ENCODE measurements at places on chromosomes 7 and 10.

GRCh38 chr10:30587522-30588031, 42.0 kb downstream of the LYZL2 start:
- H3K27me3 ChIP-seq: no peaks in the 10 kb centered on the region
- no peaks in the 10 kb centered on the region for H3K4me1 ChIP-seq
- H3K4me3 ChIP-seq: no peak overlapping the region
- H3K27ac ChIP-seq: no peak overlapping the region

GRCh38 chr10:107081644-107082043, 82.9 kb downstream of the SORCS1 start:
- H3K27me3 ChIP-seq: no peaks in the 10 kb centered on the region
- H3K4me3 ChIP-seq: no peak overlapping the region
- H3K27ac ChIP-seq: no peak overlapping the region
- DNase-seq: no peak
- H3K4me1 ChIP-seq: no peaks in the 10 kb centered on the region

DNA sequence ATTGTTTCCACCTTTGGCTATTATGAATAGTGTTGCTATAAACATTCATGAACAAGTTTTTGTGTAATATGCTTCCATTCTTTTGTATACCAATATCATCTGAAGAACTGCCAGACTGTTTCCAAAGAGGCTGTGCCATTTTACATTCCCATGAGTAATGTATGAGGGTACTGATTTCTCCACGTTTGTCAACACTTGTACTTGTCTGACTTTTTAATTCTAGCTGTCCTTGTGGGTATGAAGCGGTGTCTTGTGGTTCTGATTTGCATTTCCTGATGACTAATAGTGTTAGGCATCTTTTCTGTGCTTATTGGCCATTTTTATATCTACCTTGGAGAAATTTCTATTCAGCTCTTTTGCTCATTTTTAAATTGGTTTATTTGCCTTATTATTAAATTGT, 52.8 kb downstream of the LSMEM1 start:
- DNase-seq: no peak
- H3K36me3 ChIP-seq: no peaks in the 10 kb centered on the region
- no peak overlapping the region for H3K27ac ChIP-seq
- no peaks in the 10 kb centered on the region for H3K4me1 ChIP-seq
- H3K27me3 ChIP-seq: no peaks in the 10 kb centered on the region
- H3K4me3 ChIP-seq: no peak overlapping the region

DNA sequence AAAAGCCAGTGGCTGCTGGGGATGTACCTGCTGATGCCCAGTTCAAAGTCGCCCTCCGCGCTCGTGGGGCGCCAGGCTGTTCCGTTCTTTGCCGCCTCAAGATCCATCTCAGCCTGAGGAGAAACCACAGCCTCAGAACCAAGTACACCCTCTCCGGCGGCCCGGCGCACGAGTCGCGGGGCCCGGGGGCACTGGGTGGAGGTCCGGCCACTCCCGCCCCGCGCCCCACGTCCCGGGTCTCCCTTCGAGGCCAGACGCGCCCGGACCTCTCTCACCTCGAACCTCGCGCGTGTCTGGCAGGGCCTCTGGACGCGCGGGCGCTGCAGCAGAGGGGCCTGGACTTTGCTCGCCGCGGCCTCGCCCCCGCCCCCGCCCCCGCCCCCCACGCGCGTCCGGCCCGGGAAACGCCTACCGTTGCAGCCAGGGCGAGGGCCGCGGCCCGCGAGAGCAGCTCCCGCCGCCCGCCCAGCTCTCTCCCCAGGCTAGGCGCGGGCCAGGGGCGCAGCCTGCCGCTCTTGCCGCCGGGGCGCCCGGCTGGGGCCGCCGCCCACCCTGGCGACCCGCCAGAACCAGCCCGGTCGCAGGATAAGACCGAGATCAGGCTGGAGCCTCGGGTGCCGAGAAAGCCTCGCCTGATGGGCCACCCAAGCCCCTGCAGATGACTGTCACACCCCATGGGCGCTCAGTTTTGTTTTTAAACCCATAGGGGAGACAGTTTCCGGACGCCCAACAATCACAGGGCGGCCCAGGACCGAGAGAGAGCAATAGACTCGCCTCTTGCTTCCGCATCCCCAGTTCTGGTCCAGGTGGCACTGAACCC, at the start of gene ABCB4:
TSS of gene ABCB4 (minus strand) at position 322 of the 820 bp plus-strand sequence. CDS start at position 107, 215 bp downstream.
- DNase-seq: peak; percentile 68
- H3K4me1 ChIP-seq: peaks cover 46% of the 10 kb centered on the region
- no peaks in the 10 kb centered on the region for H3K27me3 ChIP-seq

DNA sequence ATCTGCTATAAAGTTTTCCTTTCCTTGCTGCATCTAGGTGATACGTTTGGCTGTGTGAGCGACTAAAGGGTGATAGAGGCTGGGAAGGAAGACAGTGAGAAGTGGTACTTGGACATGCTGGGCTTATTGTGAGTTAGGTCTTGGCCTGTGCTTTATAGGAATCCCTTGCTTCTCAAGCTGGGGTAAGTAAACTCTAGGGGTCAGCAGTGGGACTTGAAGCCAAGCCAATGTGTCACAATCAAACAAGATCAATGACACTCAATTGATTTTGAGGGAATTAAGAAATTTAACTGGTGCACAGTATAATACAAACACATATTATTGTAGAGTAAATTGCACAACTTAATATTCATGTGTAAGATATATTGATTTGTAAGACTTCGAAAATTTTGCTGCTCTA, 155.8 kb upstream of the AOAH start:
- H3K4me3 ChIP-seq: no peak overlapping the region
- H3K4me1 ChIP-seq: no peaks in the 10 kb centered on the region
- no peaks in the 10 kb centered on the region for H3K36me3 ChIP-seq
- 0 out of 2 replicates have a peak, but pooled peaks cover 4% of the 10 kb centered on the region for H3K27me3 ChIP-seq
- no peak overlapping the region for H3K27ac ChIP-seq

DNA sequence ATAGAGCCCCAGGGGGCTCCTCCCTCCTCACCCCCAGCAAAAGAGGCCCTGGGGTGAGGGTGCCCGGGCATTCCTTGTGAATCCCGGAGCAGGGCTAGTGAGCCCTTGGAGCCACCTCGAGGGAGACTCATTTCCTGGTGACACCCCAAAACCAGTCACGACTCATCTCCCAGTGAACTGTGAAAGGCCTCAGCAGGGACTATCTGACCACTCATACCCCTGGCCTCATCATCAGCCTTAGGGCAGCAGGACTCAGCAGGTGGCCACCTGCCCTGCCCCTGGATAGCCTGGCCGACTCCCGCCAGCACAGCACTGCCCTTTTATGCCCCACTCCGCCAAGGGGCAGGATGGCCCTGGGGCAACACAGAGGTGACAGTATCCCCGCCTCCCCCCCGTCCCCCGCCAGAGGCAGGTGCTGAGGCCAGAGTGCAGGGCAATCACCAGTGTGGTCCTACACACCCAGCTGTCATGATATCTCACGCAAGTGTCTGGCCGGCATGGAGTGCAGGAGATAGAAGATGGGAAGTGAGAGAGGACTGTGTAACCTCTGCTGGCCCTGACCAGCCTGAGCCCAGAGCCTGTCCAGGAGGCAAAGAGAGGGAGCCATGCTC, 3.2 kb downstream of the SNCG start:
- no peaks in the 10 kb centered on the region for H3K36me3 ChIP-seq
- H3K4me3 ChIP-seq: no peak overlapping the region
- H3K27ac ChIP-seq: no peak overlapping the region
- DNase-seq: no peak
- H3K4me1 ChIP-seq: peaks cover 30% of the 10 kb centered on the region

- H3K4me3 ChIP-seq: no peak overlapping the region
- DNase-seq: no peak
- H3K36me3 ChIP-seq: no peaks in the 10 kb centered on the region
Measured at GRCh38 chr7:12518920-12519681, 51.4 kb upstream of the SCIN start.

- H3K27me3 ChIP-seq: no peaks in the 10 kb centered on the region
- H3K4me1 ChIP-seq: no peaks in the 10 kb centered on the region
- H3K4me3 ChIP-seq: no peak overlapping the region
- no peak overlapping the region for H3K27ac ChIP-seq
Measured at GRCh38 chr10:123606006-123606405, 60.1 kb upstream of the GPR26 start.

- H3K27ac ChIP-seq: no peak overlapping the region
- H3K4me3 ChIP-seq: no peak overlapping the region
- DNase-seq: no peak
- H3K36me3 ChIP-seq: no peaks in the 10 kb centered on the region
Measured at GRCh38 chr7:20783125-20783699, 3.5 kb downstream of the SP8 start.

- no peaks in the 10 kb centered on the region for H3K27me3 ChIP-seq
- DNase-seq: no peak
- H3K36me3 ChIP-seq: peaks cover 9% of the 10 kb centered on the region
- peak overlapping the region; percentile 81 for H3K27ac ChIP-seq
- no peak overlapping the region for H3K4me3 ChIP-seq
- H3K4me1 ChIP-seq: peaks cover 30% of the 10 kb centered on the region
Measured at GRCh38 chr10:29553544-29554250, 81.1 kb downstream of the SVIL start.

- no peaks in the 10 kb centered on the region for H3K36me3 ChIP-seq
- H3K4me3 ChIP-seq: no peak overlapping the region
- H3K27me3 ChIP-seq: no peaks in the 10 kb centered on the region
- no peak overlapping the region for H3K27ac ChIP-seq
- no peak for DNase-seq
Measured at GRCh38 chr10:97518301-97519043, 19.7 kb downstream of the UBTD1 start.

- no peaks in the 10 kb centered on the region for H3K27me3 ChIP-seq
- no peak overlapping the region for H3K27ac ChIP-seq
- DNase-seq: no peak
- H3K36me3 ChIP-seq: no peaks in the 10 kb centered on the region
- H3K4me3 ChIP-seq: no peak overlapping the region
Measured at GRCh38 chr7:72265071-72265904, 146.8 kb downstream of the CALN1 start.

DNA sequence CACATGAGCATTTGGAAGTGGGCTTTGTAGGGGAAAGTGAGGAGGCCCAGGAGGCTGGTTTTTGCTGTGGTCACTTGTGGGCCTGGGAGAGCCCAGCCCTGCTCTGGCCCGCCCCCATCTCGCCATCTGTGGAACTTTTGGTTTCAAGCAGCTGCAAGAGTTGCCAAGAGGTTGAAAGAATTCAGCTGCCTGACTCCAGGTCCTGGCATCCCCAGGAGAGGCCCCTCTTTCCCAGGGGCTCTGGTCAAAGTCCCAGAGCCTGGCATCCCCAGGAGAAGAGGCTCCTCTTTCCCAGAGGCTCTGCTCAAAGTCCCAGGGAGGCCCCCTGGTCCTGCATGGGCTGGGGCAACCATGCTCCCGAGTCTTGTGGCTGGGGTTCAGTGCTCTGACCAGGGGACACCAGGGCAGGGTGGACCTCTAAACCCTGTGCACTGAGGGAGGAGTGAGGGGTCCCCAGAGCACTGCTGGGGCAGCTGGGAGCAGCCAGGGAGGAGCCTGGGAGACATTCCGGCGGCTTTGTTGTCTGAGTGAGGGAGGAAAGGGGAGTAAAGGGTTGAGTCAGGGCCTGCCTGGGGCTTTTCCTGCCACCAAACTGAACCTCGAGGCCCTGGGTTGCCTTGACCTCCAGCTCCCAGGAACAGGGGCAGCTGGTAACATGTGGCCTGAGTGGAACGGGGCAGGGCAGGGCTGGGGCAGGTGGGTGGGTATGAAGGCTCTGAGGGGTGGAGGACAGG, 27.7 kb upstream of the CSGALNACT2 start:
- 0 out of 2 replicates have a peak, but pooled peaks cover 2% of the 10 kb centered on the region for H3K27me3 ChIP-seq
- H3K4me1 ChIP-seq: peaks cover 3% of the 10 kb centered on the region
- H3K27ac ChIP-seq: no peak overlapping the region
- H3K4me3 ChIP-seq: no peak overlapping the region

DNA sequence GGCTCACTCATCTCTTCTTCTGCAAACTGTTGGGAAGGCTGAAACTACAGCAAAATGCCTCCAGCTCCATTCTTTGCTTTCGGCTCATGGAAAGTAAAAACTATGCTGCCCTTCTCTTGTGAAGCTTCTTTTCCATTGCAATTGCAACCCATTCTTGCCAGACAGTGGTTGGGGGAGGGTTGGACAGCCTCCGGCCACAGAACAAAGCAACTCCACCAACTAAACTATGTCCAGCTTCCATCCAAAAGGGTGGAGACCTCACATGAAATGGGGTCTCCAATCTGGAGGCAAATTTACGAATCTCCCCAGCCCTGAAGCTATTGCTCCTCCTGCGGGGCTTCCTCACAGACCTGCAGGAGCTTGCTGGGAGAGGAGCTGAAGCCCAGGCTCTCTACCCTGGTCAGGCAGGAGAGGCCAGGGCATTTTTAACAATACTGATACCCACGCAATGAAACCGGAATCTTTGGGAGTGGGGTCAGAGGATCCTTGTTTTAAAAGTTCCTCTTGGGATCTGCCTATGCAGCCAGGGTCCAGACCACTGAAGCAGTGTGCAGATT, 549 bp downstream of the GPNMB start:
- H3K4me1 ChIP-seq: no peaks in the 10 kb centered on the region
- no peaks in the 10 kb centered on the region for H3K36me3 ChIP-seq
- no peak overlapping the region for H3K27ac ChIP-seq
- H3K4me3 ChIP-seq: no peak overlapping the region

GRCh38 chr7:116829041-116829440, 33.3 kb upstream of the CAPZA2 start:
- no peak overlapping the region for H3K27ac ChIP-seq
- H3K4me1 ChIP-seq: no peaks in the 10 kb centered on the region
- H3K27me3 ChIP-seq: no peaks in the 10 kb centered on the region
- no peaks in the 10 kb centered on the region for H3K36me3 ChIP-seq

DNA sequence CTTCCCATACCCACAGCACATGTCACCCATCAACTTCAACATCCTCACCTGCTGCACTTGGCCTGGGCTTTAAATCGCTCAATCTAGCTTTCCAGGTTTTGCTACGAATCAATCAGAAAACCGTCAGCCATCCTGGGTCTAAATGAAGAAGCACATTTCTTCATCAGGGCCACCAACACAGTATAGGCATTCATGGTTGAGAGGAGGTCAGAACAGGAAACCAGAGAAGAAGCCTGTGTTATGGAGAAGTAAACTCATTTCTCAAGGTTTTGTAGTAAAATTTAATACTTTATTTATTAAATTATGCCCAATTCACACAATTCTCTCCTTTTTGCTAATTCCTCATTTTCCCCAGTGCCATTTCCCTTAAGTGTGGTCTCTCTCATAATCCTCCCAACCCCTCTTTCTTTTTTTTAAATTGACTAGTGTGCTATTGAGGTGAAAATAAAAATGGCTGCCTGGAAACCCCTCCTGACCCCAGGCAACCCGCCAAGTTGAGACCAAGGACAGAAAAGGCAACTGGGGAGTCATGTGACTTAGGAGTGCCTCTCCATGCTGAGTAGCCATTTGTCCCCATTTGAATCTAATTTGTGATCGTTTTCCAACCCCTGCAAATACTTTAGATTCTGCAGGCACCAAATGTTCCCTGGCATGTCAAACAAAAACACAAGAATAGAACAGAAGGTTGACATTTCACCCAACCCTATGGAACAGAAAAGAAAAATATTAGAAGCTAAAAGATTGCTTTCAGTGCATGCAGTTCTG, 181.1 kb upstream of the NAMPT start:
- no peak for DNase-seq
- H3K4me3 ChIP-seq: no peak overlapping the region
- H3K36me3 ChIP-seq: no peaks in the 10 kb centered on the region

GRCh38 chr7:127922656-127923055, 108.6 kb downstream of the LRRC4 start:
- H3K27me3 ChIP-seq: no peaks in the 10 kb centered on the region
- no peak overlapping the region for H3K4me3 ChIP-seq
- no peaks in the 10 kb centered on the region for H3K4me1 ChIP-seq
- H3K36me3 ChIP-seq: 0 out of 2 replicates have a peak, but pooled peaks cover 3% of the 10 kb centered on the region

All from SJSA1 (cell line).